ENCODE measurements at places on chromosomes 3 and 15. TPM values are rescaled to one million over a fixed set of nuclear protein-coding genes. Genes with fewer than 3 reads are reported as not detected.

DNA sequence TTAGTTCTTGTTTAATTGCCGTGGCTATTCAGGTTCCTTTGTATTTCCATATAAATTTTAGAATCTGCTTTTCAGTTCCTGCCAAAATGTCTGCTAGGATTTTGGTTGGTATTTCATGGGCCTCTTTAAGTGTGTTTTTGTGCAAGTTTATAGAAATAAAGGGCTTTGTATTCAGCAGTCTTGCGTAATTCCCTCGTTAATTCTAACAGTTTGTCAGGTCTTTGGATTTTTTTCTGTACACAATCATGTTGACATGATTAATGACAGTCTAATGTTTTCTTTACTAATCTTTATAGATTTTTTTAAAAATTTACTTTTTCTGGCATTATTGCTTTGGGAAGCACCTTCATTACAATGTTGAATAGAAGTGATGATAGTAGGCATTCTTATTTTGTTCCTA is 120.9 kb downstream of the NEK11 start:
- no peak for DNase-seq

The PLA2G4D gene
- polyA plus RNA-seq = 0.10 TPM

The RGMA gene
- polyA plus RNA-seq = 76.6 TPM

The C3orf80 gene
- 0.20 TPM for polyA plus RNA-seq

- DNase-seq = no peak
Measured at GRCh38 chr3:129205109-129205832, 21.6 kb upstream of the CNBP start.

DNA sequence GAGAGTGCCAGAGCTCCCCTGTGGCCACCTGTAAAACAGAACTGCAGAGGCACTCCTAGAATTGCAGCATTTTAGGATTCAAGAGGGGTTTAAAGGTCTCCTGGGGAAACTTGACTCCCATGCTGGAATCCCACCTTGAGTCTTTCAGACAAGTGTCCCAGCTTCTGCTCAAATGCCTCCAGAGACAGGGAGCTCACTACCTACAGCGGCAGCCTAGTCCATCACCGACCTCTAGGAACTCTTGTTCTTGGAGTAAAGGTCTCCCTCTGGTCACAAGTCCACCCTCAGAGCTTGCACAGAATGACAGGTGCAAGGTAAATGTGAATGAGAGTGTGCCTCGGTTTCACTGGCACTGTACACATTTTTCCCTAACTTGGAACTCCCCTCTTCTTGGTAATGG is 72.0 kb downstream of the NUP210 start:
- no peak for DNase-seq

- DNase-seq = no peak
Measured at GRCh38 chr3:128458746-128459460, 7.8 kb downstream of the DNAJB8 start.

GRCh38 chr3:101660714-101661113 is 16.2 kb downstream of the ZBTB11 start:
- no peak for DNase-seq

All from muscle of back (tissue), 13 donors.